Right ventricle myocardium inferior (tissue), 1 donor: ENCODE measurements at places on chromosomes 11 and 22. TPM values are rescaled to one million over a fixed set of nuclear protein-coding genes. Genes with fewer than 3 reads are reported as not detected.

- DNase-seq: no peak
These were observed 37.9 kb downstream of the KCNQ1 start for GRCh38 chr11:2482745-2483144.

GRCh38 chr11:116955548-116955947 lies 118.1 kb upstream of the APOA1 start:
- DNase-seq: no peak

- no peak for DNase-seq
These were observed 12.9 kb downstream of the CHRNA10 start for GRCh38 chr11:3658252-3658651.

DNA sequence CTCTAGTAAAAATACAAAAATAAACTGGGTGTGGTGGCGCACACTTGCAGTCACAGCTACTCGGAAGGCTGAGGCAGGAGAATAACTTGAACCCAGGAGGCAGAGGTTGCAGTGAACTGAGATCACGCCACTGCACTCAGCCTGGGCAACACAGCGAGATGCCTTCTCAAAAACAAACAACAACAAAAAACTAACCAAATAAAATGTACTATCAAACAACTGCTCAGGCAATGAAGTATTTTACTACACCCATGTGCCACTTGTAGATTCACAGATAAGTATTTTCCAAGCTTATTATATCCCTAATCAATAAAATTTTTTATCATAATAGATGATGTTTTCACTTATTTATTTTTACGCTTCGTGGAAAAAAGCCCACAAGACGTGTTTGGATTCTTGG lies 924 bp downstream of the C11orf65 start:
- no peak for DNase-seq

DNA sequence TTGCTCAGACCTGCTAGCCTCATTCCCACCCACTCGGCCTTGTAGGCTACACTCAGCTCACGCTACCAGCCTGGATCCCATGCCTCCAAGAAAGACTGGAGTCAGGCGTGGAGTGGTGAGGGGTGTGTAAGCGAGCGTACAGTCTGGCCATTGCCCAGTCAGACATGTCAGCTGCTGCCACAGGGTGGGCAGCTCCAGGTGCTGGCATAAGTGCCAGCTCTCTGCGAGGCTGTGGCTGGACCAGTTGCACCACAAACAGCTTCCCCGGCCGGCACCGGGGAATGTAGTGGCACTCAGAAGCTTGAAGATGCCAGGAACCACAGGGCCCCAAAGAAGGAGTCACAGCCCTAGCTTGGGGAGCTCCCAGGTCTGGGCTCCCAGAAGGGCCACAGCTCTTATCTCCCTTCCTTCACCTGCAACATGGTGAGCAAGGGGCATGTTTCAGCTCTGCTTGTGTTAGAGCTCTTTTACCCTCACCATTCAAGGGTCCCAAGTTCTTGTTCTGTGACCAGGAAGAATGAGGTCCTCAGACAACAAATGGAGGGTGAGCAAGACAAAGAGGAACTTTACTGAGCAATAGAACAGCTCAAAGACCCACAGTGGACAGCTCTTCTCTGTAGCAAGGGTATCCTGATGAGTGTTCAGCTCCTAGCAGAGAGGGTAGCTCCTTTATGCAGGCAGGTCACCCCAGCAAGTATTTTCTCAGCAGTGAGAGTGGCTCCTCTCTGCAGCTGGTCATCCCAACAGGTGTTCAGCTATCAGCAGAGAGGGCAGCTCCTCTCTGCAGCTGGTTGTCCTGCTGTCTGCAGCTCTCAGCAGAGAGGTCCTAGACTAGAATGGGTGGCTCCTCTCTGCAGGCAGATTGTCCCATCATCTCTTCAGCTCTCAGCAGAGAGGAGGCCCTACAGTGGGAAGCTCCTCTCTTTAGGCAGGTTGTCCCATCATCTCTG lies 6.0 kb downstream of the SBF2 start:
- peak; percentile 58 for DNase-seq

- no peak for DNase-seq
These were observed 23.1 kb upstream of the CDC42EP2 start for GRCh38 chr11:65291613-65292012.

The IFITM5 gene
- not detected for total RNA-seq

The C1QTNF4 gene
- 0.24 TPM for total RNA-seq

The ZNF195 gene
- total RNA-seq: 9.1 TPM

The CHRNA10 gene
- 1.2 TPM for total RNA-seq

The RPS13 gene
- total RNA-seq: 811 TPM

The OR51M1 gene
- total RNA-seq: not detected

The BCO2 gene
- 155 TPM for total RNA-seq
